Upper lobe of right lung (tissue), 1 donor: ENCODE measurements at places on chromosomes 1 and 21. TPM values are rescaled to one million over a fixed set of nuclear protein-coding genes. Genes with fewer than 3 reads are reported as not detected.

- H3K27ac ChIP-seq, result no peak overlapping the region
- no peaks in the 10 kb centered on the region for H3K27me3 ChIP-seq
- H3K4me1 ChIP-seq, result no peaks in the 10 kb centered on the region
- DNase-seq, result no peak
- no peaks in the 10 kb centered on the region for H3K36me3 ChIP-seq
- no peak overlapping the region for H3K4me3 ChIP-seq
Measured at GRCh38 chr1:105556266-105556665, 1500.2 kb upstream of the PRMT6 start.

- H3K27ac ChIP-seq, result no peak overlapping the region
- H3K36me3 ChIP-seq, result peaks cover 5% of the 10 kb centered on the region
- H3K4me1 ChIP-seq, result no peaks in the 10 kb centered on the region
- no peak overlapping the region for H3K4me3 ChIP-seq
- no peak for DNase-seq
- H3K27me3 ChIP-seq, result no peaks in the 10 kb centered on the region
Measured at GRCh38 chr1:213131851-213132655, 81.0 kb downstream of the RPS6KC1 start.

- H3K27me3 ChIP-seq, result no peaks in the 10 kb centered on the region
- no peaks in the 10 kb centered on the region for H3K4me1 ChIP-seq
- H3K27ac ChIP-seq, result no peak overlapping the region
- no peak overlapping the region for H3K4me3 ChIP-seq
Measured at GRCh38 chr1:7886405-7886745, 33.5 kb upstream of the UTS2 start.

Gene KRTAP11-1
- total RNA-seq, result not detected

DNA sequence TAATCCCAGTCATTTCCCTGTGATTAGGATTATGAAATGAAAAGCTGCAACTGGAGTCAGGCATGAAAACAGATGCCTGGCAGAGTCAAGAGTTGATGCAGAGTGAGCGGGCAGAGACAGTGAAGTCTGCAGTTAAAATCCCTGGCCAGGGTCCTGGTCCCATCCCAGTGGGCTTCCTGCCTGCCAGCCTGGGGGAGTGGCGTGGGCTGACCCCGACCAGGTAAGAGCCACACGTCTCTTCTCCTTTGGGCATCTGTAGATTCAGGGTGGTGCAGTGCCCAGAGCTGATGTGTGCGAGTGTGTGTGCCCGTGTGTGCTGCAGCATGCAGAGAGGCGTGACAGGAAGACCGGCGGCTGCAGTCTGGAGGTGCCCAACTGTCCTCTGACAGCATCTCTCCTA, 6.2 kb upstream of the KIAA1614 start:
- no peak overlapping the region for H3K27ac ChIP-seq
- DNase-seq, result no peak
- H3K4me1 ChIP-seq, result no peaks in the 10 kb centered on the region

DNA sequence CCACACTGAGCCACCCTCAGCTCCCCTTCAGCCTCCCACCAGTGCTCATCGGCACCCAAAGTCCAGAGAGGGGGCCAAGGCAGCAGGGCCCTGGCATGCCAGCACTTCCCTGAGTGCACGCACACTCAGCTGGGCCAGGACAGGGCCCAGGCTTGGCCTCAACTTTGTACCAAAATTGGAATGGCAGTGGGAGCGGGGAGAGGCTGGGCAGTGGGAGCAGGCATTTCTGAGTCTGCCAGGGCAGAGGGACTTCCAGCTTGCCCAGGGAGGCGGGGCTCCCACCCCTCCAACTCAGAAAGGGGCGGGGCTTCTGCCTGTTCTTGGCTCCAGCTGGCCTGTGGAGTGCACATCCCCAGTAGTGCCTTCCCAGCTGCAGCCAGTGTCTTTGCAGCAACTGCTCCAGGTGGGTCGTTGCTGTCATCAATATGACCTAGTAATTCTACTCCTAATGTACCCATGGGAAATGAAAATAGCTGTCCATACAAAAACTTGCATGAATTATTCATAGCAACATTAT, 10.3 kb upstream of the SNX7 start:
- H3K4me3 ChIP-seq, result no peak overlapping the region
- no peak for DNase-seq
- no peaks in the 10 kb centered on the region for H3K36me3 ChIP-seq

Gene GLIS1
- 0.14 TPM for total RNA-seq

DNA sequence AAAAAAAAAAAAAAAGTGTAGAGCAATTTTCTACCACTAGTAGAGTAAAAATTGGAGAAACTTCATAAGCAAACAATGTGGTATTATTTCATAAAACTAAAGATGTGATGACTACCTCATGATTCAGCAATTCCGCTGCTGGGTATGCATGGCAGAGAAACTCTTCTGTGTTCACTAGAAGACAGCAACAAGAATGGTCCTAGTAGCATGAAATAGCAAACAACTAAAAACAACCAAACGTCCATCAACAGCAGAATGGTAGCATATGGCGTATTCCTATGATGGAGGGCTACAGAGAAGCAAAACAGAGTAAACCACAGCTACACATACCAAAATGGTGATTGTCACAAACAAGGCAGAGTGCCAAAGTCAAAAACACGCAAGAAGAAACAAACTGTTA, 18.9 kb downstream of the HTR1D start:
- DNase-seq, result no peak
- H3K36me3 ChIP-seq, result no peaks in the 10 kb centered on the region
- no peaks in the 10 kb centered on the region for H3K27me3 ChIP-seq

DNA sequence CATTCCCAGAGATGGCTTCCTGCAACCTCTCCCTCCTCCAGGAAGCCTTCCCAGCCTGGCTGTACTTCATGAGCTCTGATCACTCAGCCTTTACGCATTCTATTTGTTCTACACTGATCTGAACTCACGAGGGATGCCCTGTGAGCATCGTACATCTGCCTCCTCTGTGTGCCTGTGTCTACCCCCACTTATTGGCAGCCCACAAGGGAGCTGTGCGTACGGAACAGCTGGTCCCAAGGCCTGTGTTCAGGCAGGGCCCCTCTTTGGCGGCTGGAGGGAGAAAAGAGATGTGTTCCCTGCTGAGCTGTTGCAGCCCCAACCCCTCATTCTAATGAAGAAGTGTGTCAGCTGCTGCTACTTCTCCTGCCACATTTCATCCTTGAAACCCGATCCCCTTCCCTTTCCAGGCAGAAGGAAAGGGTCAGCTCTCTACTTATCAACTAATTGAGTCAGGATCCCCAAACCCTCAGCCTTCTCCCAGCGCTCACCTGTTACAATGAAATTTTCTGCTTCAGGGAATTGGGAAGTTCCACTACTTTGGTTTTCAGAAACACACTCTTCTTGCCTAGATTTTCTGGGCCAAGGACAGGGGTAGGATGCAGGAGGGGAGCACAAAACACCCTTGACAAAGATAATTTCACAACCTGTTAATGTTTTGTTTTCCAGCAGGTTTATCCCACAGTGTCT, 3.2 kb downstream of the INKA2 start:
- H3K4me3 ChIP-seq, result no peak overlapping the region
- H3K27ac ChIP-seq, result no peak overlapping the region
- H3K36me3 ChIP-seq, result no peaks in the 10 kb centered on the region
- H3K27me3 ChIP-seq, result no peaks in the 10 kb centered on the region
